ENCODE measurements at places on chromosomes 16 and 17.

GRCh38 chr17:309361-309888 is 43.2 kb downstream of the RPH3AL start:
- peak; percentile 20 for DNase-seq

GRCh38 chr17:9177212-9177611 is 155.9 kb downstream of the NTN1 start:
- DNase-seq, result no peak

- DNase-seq, result no peak
Observed at GRCh38 chr16:35798885-35799426, 2339.5 kb downstream of the TP53TG3F start.

DNA sequence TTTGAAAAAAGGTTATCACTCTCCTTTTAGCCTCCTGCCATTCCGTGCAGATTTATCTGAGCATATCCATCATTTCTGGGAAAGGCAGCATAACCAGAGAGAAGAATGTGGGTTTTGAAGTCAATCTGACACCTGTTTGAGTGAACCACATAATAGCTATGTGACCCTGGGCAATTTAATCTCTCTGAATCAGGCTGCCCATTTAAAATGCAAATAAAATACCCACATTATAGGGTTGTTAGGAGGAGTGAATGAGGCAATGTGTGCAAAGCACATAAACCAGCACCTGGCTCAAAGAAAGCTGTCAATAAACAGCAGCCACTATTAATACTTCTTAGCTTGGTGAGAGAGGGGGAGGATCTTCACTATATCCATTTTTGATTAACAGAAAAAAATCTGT is 88.0 kb downstream of the CACNG1 start:
- DNase-seq, result no peak

- no peak for DNase-seq
Observed at GRCh38 chr16:23563186-23563585, 5.7 kb downstream of the UBFD1 start.

GRCh38 chr17:64042700-64043485 is 22.5 kb upstream of the ICAM2 start:
- DNase-seq, result peak; percentile 17

DNA sequence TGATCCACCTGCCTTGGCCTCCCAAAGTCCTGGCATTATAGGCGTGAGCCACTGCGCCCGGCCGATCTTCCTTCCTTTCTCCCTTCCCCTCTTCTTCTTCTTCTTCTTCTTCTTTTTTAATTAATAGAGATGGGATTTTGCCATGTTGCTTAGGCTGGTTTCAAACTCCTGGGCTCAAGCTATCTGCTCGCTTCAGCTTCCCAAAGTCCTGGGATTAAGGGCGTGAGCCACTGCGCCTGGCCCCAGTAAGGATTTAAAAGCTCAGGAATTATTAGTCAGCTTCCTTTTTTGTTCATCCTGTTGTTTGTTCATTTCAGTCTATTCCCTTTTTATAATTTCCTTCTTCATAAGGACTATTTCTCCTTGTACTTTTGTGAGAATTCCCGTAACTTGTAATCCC is 32.7 kb upstream of the LRRC37A start:
- no peak for DNase-seq

- peak; percentile 53 for DNase-seq
Observed at GRCh38 chr16:83312015-83312717, 495.6 kb upstream of the HSBP1 start.

DNA sequence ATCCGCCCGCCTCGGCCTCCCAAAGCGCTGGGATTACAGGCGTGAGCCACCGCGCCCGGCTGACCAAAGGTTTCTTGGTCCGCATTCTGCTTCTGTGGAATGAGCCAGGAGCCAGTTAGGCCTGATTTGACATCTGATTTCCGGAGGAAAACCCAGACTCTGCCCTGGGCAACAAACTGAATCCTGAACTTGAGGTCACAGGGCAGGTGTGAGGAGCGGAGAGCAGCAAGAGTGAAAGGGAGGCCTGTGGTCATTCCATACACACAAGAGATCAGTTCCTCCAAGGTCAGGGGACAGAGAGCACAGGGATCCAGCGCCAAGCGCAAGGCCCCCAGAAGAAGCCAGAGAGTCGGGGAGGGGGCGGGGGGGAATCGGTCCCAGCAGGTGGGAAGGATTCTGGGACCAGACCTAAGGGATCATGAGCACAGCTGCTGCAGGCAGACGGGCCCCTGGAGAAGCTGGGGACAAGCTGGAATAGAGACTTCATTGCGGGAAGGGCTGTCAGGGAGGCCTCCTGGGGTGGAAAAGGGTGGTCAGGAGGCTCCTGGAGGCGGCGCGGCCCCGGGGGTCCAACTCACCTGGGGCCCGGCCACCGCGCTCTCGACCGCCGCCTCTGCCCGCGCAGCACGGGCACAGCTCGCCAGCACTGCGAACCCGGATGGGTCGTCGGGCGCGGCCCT is 436 bp downstream of the SHPK start:
- no peak for DNase-seq

DNA sequence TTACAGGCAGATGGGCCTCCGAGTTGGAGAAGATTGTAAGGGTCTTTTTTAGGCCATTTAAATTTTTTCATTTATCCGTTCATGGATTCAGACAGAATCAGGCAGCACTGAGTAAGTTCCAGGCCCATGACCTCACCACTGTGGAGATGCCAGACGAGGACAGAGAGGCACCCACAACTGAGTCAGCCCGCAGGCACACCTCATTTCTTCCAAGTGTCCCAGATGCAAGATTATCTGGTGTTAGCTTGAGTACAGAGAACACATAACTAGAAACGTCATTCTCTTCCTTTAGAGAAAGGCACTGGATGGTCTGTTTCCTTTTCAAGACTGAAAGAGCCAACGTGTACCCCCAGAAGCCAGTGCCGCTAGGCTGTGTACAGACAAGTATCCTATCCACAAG is 16.9 kb downstream of the CLEC16A start:
- DNase-seq, result peak; percentile 74

DNA sequence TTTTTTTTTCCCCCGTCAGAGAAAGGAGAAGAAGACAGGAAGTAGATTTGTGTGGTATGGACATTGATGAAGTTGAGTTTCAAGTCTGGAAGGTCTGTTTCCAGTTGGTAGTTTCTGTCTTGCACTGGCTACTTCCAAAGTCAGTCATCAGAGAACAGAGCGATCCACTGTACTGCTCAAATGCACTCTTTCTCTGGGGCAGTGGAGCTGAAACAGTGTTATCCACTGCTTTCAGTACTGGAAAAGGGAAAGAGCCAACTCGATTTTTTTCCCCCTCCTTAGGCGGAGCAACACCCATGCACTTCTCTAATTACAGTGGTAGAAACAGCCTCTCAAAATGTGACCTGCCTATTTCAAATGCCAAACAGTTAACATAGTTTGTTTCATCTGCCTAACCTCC is 7.4 kb downstream of the PRKCA start:
- DNase-seq, result no peak

GRCh38 chr17:28749516-28750177 is 5.8 kb downstream of the TRAF4 start:
- no peak for DNase-seq

- DNase-seq, result no peak
Observed at GRCh38 chr16:4159726-4160125, 43.5 kb upstream of the ADCY9 start.

- no peak for DNase-seq
Observed at GRCh38 chr16:49587511-49587910, 213.9 kb downstream of the C16orf78 start.

DNA sequence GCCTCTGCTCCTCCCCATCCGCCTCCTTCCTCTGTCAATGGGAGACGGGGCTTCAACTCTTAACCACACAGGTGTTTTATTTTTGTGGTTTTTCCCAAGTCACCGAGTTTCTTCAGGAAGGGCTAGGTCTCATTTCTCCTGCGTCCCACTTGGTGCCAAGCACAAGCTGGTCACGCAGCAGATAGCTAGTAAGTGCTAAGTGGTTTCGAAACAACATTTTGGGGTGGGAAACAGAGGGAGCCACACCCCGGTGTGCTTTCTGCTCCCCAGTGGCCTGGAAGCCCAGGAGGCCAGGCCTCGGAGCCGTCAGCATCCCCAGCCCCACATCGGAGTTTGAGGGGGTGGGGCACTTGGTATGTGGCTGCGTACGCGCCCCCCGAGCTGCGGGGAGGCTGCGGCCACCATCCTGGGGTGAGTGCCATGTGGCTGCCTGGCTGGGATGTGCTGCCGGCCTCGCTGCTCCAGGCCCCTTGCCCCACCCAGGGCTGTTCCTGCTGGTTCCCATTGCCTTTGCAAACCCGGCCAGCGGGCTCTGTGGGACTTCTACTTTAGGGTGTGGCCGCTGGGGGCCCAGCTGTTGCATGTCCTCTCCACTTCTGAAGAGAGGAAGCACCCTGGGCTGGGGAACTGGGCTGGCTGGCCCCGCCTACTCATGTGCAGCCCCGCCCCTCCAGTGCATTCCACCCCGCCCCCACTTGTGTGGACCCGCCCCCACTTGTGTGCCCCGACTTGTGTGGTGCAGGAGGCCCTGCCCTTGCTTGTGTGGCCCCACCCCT is 55.6 kb downstream of the BAIAP2 start:
- DNase-seq, result no peak

GRCh38 chr17:80876950-80877728 is 114.5 kb upstream of the CHMP6 start:
- no peak for DNase-seq

DNA sequence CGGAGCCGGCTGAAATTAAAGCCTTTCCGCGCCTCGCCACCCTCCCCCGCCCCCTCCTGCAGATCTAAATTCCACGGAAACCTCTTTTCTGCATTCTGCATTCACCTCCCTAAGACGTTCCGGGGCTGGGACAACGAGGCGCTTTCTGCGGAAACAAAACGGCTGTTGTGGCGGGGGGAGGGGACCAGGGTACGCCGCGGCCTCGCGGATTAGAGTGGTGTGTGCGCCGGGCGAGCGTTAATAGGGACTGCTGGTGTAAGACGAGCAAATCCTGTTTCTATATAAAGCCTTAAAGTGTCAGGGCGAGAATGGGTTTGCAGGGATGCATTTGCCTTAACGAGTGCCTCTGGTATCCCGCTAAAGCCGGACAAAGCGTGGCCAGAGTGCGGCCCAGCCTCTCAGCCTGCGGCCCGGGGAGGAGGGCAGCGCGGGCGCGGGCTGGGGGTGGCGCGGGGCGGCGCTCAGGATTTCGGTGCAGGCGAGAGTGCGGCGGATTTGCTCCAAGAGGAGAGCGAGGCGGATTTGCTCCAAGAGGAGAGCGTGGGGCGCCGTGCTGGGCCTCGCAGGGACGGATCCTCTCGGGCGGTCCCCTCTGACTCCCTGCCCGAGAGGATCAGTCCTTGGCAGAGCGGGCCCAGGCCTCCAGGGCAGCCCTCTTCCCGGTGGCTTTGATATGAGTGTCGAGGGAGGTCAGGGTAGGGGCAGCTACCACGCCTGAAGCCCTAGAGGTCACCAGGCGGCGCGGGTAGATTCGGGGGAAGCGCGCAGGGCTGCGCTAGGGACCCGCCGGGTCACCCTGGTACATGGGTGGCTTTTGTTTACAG is 5.1 kb downstream of the BAHCC1 start:
- peak; percentile 68 for DNase-seq

GRCh38 chr17:29140631-29141513 is 39.3 kb downstream of the MYO18A start:
- DNase-seq, result peak; percentile 52

DNA sequence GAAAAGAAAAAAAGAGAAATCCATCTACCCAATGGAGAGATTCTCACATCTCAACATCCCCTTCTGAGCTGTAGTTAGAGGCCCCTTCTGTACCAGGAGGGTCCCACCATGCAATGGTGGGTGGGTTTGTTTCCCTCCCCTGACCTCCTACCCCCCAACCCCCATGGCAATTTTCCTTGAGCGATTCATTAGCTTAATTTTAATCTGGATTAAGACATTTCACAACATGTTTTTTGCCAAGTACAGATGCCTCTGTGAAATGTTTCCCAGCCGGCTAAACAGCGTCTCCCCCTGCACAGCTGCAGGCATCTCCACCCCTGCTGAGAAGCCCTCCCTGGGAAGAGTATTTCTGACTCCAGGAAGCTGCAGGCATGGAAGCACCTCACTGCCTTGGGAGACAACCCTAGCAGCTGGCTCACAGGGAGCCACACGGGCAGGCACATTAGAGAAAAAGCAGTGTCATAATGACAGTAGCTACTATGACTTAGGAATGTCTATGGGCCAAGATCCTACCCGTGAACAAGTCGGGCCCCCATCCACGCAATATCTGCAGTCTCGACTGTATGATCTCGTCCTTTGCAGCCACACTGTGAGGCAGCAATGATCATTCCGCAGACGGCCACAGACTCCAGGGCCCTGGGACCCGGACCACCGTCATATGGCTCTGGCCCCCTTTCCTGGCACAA is 117.3 kb downstream of the ADCY9 start:
- DNase-seq, result peak; percentile 68

DNA sequence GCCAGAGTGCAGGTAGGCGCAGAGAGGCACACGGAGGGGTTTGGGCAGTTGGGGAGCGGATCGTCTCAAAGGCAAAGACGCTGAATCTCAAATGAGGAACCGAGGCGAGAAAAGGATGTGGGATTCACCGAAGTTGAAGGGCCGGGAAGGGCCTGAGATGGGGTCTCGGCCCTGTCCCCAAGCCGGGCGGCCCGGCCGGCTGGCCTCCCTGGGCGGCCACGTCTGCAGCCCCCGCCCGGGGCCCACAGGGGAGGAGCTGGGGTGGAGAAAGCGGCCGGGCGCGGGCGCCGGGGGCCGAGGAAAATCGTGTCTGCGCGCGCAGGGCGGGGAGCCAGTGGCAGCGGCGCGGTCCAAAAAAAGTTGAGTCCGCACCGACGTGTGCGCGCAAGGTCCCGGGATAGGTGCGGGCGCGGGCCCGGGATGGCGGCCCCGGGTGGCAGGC is 458 bp downstream of the SLC12A4 start:
- peak; percentile 28 for DNase-seq

GRCh38 chr17:36722903-36723263 is 121.5 kb downstream of the MRM1 start:
- DNase-seq, result no peak

DNA sequence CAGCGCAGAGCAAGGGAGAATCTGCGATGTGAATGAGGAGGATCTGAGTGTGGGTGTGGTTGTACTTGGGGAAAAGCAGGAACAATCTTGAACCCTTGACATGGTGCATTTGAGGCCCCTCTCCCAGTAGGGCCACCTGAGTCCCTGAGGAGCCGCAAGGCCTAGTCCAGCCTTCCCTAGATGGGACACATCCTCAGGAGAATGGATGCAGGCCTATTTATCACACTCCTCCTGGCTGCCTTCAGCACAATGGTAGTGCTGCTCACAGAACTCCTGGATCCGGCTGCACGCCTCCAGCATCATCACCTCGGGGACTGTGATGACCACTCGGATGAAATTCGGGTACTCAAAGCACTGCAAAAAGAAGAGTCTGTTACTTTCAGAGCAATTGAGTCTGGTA is 9.0 kb downstream of the TAT start:
- no peak for DNase-seq
